GM20000 (cell line): ENCODE measurements at places on chromosomes 5 and 9.

DNA sequence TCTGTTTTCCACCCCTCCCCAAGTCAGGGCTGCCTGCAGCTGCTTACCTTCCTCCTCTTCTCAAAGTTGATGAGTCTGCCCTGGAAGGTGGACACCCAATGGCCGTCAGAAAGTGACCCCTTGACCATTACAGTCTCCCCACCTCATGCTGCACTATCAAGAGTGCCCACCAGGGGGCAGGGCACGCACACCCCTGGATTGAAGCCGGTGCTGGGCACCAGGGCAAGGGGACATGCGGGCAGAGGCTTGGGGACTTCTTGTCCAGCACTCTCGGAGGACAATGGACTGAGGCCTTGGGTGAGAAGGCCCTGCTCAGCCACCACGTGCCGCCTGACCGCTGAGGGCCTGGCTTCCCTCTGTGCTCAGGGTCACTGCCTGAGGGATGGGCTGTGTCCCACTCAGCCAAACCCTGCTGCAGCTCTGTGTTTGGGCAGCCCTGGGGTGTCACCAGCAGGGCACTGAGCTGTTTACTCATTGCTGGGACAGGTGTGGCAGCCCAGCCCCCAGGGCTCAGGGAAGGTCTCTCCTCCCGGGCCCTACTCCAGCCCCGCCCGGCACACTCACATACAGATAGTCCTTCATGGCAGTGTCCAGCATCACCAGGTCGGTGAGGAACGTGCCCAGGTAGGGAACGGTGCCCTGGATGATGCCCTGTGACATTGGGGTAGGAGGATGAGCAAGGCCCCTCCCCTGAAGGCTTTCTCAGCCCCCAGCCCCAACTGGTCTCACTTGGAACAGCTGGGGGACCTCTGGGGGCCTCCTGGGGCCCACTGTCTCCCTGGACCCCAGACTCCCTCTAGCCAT is 17.7 kb downstream of the RALGDS start:
- DNase-seq: peak; percentile 83

GRCh38 chr5:104913841-104914281 is 1351.3 kb upstream of the NUDT12 start:
- DNase-seq: no peak

DNA sequence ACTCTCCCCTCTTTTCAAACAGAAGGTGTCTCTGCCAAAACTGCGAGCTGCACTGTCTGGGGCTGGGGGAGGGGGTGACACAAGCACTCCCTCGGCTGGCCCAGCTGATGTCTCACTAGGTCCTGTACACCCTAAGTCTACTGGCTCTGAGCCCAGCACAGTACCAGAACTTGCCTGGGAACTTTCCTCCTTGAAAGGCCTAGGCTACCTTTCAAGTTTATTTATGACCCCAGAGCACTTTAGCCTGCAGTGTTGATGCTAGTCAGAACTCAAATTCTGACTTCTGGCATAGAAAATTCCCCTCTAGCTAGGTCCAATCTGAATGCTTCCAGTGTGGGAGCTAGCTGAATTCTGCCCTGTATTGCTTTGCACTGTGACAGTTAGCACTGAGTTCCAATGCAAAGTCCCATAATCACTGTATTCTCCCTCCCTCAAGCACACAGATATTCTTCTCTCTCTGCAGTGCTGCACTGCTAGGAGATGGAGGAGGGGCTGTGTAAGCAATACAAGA is 10.5 kb downstream of the LURAP1L start:
- DNase-seq: no peak

DNA sequence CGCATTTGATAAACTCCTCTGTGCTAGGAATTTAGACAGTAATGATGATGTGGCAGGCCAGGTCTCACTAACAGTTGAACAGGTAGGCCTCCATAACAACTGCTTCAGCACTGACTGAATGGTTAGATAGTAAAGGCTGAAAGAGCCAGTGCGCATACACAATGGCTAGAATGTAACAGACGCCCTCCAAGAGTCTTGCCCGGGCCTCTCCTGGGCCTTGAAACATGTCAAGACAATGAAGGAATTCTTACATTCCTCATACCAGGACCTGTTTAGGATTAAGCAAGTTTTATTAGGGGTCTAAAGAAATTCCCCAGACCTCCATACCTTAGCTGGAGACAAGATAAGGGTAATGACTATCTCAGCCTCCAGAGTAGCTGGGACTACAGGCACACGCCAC is 6.7 kb upstream of the BICD2 start:
- no peak for DNase-seq

DNA sequence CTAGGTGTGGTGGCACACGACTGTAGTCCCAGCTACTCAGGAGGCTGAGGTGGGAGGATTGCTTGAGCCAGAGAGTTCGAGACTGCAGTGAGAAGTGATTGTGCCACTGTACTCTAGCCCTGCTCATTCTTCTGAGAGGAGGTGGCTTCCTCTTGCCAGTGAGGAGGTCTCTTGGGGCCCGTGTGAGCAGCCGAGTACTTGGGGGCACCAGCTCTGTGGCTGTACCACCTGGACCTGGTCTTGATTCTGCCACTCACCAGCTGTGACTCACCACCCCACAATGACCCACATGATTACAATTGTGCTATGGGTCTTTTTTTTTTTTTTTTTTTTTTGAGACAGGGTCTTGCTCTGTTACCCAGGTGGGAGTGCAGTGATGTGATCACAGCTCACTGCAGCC is 18.0 kb upstream of the CRB2 start:
- DNase-seq: no peak

- no peak for DNase-seq
Observed at GRCh38 chr9:31759703-31760102, 624.7 kb upstream of the ACO1 start.

DNA sequence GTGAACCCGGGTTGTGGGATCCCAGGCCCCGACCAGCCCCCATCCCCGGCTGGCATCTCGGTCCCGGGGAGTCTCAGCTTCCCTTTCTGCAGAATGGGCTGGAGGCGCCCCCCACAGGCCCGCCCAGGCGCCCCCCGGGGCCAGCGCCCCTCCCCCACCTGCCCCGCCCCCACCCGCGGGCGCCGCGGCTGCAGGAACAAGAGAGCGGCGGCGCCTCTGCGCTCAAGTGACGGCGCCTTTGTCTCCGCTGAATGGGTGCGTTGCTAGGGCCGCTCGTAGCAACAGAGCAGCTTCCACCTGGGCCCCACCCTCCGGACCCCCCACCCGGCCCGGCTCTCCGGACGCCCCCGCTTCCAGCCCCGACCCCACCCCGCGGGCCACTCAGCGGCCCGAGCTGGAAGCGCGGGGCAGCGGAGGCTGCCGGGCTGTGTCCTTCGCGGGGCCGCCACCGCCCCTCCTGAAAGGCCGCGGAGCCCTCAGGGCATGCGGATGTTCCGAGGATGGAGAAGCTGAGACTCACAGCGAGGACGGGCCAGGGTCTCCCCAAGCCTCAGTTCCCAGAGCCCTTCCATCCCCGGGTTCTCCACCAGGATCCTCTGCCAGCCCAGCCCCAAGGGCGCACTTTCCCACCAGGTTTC is 27.5 kb downstream of the ADGRD2 start:
- DNase-seq: no peak

- no peak for DNase-seq
Observed at GRCh38 chr9:92685022-92685421, 15.1 kb upstream of the IPPK start.

GRCh38 chr9:37430841-37431597 is 8.5 kb downstream of the GRHPR start:
- DNase-seq: no peak

DNA sequence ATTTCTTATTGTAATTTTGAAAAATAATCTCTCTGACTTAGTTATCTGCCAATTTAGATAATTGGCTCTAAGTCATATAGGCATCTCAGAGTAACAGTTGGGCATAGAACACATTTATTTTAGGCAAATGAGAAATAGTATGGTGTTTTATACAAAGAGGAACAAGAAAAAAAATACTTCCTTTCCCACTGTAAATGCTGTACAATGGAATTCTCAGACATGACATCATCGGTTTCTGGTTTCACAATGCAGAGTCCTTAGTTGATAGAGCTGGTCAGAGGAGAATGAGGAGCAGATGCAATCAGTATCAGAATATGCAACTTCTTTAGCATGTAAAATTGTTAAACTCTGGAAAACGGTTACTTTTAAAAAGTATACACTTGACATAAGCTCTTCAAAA is 49.4 kb downstream of the PLK2 start:
- DNase-seq: no peak

DNA sequence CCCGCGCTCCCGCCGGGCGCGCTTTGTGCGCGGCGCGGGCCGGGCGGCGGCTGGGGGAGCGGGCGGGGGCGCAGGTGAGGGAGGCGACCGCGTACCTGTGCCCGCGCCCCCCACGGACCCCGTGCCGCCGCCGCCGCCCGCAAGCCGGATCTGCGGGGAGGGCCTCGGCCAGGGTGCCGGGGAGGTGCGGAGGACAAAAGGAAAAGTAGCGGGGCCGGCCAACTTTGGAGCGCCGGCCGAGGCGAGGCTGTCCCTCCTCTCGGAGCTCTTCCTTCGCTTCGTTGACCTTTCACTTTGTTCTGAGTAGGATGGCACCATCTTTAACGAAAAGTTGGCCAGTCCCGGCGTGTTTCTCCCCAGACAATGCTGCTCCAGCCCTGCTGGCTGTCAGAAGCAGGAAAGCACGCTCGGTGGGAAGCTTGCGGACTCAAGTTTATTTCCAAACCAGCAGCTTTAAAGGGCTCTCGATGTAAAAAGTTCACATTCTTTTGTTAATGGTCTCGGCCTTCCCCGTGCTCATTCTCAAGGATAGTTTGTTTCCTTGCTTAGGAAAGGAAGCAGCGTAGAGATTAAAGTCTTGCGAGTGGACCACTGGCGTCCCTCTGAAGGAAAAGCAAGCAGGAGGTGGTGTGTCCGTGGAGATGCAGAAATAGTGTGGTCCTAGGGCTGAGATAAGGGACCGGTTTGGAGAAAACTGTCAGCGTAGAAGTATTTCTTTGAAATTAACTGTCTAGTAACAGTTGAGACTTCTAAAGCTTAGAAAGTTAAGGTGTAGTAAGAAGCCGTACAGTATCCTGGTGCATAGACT is 639 bp downstream of the EHMT1 start:
- peak; percentile 75 for DNase-seq

DNA sequence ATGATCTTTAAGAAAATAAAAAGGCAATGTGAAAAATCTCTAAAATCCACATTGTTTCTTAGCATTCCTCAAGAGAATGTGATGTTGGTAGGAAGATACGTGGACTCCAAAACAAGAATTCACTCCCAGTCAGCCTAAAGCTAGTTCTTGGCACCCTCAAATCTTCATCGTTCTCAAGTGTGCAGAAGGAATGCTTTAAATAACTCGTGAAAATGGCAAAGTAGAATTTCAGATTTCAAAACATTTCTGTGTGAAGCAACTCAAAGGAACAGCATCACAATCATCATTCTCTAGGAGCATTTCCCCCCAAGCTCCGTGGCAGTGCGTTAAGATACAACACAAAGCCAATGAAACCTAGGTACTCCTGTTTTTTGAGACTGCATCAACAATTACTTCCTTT is 185.1 kb upstream of the DMAC1 start:
- no peak for DNase-seq

GRCh38 chr9:94703488-94704140 is 22.9 kb upstream of the AOPEP start:
- no peak for DNase-seq

GRCh38 chr5:157665467-157666070 is 5.8 kb upstream of the C5orf52 start:
- no peak for DNase-seq

GRCh38 chr9:124698265-124698664 is 72.8 kb downstream of the NR6A1 start:
- DNase-seq: no peak

GRCh38 chr5:132076202-132076830 is 2.7 kb downstream of the CSF2 start:
- no peak for DNase-seq

DNA sequence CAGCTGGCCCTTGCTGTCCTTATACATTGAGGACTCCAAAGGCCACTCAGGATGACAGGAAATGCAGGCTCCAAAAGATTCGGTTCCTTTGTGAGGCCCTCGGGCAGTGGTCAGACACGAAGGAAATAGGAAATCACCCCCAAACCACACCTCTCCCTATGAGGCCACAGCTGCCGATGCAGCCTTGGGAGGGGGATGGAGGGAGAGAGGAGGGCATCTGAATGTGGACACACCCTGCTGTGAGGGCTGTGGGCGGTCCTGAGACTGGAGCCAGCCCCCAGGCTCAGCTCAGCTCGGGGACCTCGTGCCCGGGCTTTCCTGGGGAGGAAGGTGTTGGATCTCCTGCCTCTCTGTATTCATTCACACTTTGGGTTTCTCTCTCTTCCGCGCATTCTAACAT is 2.7 kb upstream of the CLPTM1L start:
- no peak for DNase-seq

- DNase-seq: no peak
Observed at GRCh38 chr5:150323092-150323491, 20.4 kb upstream of the ARSI start.

GRCh38 chr5:113606298-113607134 is 93.0 kb downstream of the YTHDC2 start:
- peak; percentile 54 for DNase-seq

GRCh38 chr5:155001523-155001922 is 12.0 kb upstream of the KIF4B start:
- DNase-seq: no peak

DNA sequence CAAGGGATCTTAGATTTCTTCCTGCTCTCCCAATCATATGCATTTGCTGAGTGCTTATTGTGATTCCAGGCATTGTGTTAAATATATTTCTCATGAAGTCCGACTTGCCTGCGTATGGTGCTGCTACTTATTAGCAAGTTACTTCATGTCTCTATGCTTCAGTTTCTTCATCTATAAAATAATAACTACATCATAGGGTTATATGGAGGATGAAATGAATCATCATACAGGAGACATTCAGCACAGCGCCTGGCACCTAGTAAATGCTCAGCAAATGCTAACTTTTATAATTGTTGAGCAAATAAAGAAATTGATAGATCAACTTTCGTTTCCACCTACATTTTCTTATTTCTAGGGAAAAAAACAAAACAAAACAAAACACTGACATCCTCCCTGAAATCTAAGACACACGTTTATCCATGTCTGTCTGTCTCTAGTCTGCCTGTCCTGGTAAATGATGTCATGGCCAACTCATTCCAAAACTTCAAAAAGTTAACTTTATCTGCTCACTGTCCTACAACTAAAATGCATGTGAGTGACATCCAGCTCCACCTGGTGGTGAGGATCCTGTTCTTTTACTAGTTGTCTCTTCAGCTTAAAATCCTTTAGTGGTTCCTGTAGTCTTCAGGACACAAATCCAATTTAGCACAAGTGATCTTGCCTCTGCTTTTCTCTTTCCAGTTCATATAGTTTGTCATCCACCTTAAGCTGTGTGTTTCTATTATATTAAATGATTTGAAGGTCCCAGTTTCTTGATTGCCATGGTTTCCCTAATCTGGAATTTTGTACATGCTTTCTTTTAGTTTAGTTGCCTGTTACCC is 27.7 kb downstream of the PPP3R2 start:
- peak; percentile 16 for DNase-seq
